ENCODE measurements at places on chromosomes 2 and 18. TPM values are rescaled to one million over a fixed set of nuclear protein-coding genes. Genes with fewer than 3 reads are reported as not detected.

The GRB14 gene
- total RNA-seq, result 0.88 TPM

The SKOR2 gene
- total RNA-seq, result not detected

The LCT gene
- under 0.01 TPM for total RNA-seq

The B3GNT7 gene
- 0.72 TPM for total RNA-seq

The SPC25 gene
- total RNA-seq, result 1.1 TPM

The MPP4 gene
- 2.1 TPM for total RNA-seq

The FAM136A gene
- 21.7 TPM for total RNA-seq

The ASB3 gene
- total RNA-seq, result 21.4 TPM

The EVX2 gene
- total RNA-seq, result under 0.01 TPM

The KCNG3 gene
- total RNA-seq, result not detected

The ARHGAP28 gene
- 23.9 TPM for total RNA-seq

The ACTG2 gene
- total RNA-seq, result 0.72 TPM

The GKN2 gene
- total RNA-seq, result not detected

The LRRTM1 gene
- 0.29 TPM for total RNA-seq

The RPRM gene
- total RNA-seq, result 0.36 TPM

The DPYSL5 gene
- total RNA-seq, result not detected

The STPG4 gene
- 0.72 TPM for total RNA-seq

The ZSWIM2 gene
- not detected for total RNA-seq

The SPATA3 gene
- not detected for total RNA-seq

The CLASP1 gene
- 46.0 TPM for total RNA-seq

The ABCB11 gene
- total RNA-seq, result under 0.01 TPM

The DLGAP1 gene
- not detected for total RNA-seq

The KIAA2012 gene
- not detected for total RNA-seq

The ARHGAP25 gene
- 0.29 TPM for total RNA-seq

The FAM237A gene
- total RNA-seq, result not detected

The TTR gene
- not detected for total RNA-seq

The MTHFD2 gene
- 261 TPM for total RNA-seq

The AQP12A gene
- not detected for total RNA-seq

The GYPC gene
- total RNA-seq, result 101 TPM

The SERPINB11 gene
- total RNA-seq, result not detected

The EIF2AK3 gene
- 24.2 TPM for total RNA-seq

The TP53I3 gene
- total RNA-seq, result 59.4 TPM

The DSC3 gene
- total RNA-seq, result under 0.01 TPM

Measured in osteoblast (primary cell).